HuH-7 (cell line): ENCODE measurements at places on chromosomes 6 and 20.
A peak's percentile ranks its signal among the peaks of the same experiment; 100 is the strongest.

DNA sequence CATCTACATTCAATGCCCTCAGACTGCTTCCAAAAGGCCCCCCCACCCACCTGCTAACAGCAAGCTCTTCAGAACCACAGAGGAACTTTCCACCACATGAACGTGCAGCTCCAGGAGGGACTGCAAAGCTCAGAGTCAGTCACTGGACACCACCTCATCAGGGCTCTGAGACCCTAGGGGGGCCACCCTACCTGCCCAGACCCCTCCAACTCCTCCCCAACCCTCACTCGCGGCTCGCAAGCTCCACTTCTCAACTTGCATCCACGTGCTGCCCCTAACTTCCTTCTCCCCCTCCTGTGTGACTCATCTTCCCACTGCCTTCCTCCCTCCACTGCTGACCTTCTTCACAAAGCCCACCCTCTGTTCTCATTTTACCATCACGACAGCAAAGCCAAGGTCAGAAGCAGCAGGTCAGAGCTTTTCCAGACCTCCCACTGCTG, 6.5 kb downstream of the MBOAT1 start:
- no peak for DNase-seq

- no peak for DNase-seq
Observed at GRCh38 chr6:123116370-123116769, 120.3 kb downstream of the CLVS2 start.

DNA sequence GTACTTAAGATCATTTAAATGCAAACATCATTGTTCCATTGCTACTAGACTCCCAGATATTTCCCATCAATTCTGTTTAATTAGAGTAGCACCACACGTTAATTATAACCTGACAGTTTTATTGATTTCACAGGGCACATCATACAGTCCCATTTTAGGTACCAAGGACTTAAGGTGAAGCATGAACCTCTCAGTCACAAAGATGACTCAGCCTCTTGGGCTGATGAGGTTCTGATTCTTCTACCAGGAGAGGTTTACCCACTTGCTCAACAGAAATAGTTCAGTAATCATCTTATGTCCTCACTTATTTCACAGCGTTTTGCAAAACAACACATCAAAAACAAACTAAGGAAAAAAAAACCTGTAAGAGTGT, 98.5 kb downstream of the HIVEP2 start:
- no peak for DNase-seq

GRCh38 chr6:154615483-154616025, 105.1 kb upstream of the CNKSR3 start:
- peak; percentile 25 for DNase-seq

DNA sequence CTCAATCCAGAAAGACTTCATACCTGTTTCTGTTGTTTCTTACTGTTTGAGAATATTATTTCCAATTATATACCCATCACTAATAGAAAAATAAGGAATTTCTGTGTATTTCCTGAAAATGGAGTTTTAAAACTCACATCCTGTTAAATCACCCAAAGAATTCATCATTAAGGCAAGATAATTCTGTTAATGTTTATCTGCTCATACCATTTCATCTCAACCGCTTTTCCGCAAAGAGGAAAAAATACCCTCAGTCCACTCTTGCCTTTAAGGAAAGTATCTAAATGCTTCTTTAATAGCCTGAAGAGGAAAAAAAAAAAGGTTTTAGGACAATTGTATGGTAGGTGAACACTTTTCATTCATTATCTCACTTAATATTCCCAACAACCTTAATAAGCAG, 7.3 kb downstream of the TPMT start:
- no peak for DNase-seq

DNA sequence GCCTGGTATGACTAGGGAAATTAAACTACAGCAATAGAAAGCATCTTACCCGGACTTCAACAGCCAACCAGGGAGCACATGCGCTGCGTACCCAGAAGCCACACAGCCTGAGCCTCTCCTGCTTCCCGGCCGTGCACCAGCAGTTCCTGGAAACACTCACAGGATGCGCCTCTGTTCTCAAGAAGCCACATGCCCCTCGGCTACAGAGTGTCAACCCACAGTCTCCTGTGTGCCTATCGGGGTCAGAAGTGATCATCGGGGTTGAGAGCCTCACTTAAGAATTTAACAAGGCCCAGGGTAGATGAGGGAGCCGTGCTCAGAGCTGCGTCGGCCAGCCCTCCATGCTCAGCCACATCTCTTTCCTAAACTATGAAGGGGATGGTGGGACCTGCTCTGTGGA, 147.2 kb upstream of the GGTLC1 start:
- DNase-seq, result no peak

GRCh38 chr20:59723607-59724456, 119.5 kb downstream of the PHACTR3 start:
- DNase-seq, result no peak

- no peak for DNase-seq
Observed at GRCh38 chr20:34751453-34751852, 47.3 kb downstream of the TP53INP2 start.

DNA sequence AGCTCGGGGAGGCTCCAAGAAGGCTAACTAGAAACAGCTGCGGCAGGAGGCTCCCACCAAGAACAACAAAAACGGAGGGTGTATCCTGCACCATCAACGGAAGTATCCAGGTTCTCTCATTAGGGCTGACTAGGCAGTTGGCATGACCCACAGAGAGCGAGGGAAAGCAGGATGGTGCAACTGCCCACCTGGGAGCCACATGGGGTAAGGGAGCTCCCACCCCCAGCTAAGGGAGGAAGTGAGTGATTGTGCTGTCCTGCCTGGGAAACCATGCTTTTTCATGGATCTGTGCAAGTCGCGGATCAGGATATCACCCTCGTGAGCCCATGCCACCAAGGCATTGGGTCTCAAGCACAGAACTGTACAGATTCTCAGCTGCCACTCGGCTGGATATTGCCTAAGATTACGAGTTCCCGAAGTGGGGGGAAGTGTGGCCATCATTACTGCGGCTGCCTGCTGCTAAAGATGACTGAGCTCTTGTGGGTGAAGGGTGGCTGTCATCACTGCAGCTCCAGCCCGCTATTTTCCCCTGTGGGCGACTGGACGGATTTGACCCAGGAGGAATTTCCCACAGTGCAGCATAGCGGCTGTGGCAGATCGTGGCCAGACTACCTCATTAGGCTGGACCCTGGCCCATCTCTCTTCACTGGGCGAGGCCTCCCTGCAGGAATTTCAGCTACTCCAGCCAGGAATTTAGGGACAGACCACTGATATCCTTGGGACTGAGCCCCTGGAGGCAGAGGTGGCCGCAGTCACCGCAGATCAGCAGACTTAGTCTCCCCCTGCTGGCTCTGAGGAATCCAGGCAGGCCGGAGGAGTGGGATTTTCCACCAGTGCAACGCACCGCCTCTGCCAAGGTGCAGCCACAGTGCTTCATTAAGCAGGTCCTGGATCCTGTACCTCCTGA, 515.7 kb downstream of the FRK start:
- DNase-seq, result peak; percentile 43

- DNase-seq, result no peak
Observed at GRCh38 chr20:49542514-49542991, 25.4 kb downstream of the PTGIS start.

- no peak for DNase-seq
Observed at GRCh38 chr6:116405138-116405537, 34.4 kb downstream of the DSE start.

DNA sequence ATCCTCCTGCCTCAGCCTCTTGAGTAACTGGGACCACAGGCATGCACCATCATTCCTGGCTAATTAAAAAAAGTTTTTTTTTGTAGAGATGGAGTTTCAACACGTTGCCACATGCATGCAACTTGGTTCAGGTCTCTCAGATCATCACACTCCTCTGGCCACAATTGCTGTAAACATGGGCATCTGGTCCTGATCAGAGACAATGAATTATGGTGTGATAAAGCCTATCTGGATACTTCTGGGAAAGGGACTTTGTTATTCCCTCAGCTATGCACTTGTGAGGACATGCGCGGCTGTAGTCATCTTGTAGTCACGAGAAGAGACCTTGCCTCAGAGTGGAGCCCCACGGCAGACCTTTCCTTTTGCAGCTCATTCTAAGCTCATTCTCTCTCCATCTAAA, 210.9 kb upstream of the ZFP64 start:
- no peak for DNase-seq

DNA sequence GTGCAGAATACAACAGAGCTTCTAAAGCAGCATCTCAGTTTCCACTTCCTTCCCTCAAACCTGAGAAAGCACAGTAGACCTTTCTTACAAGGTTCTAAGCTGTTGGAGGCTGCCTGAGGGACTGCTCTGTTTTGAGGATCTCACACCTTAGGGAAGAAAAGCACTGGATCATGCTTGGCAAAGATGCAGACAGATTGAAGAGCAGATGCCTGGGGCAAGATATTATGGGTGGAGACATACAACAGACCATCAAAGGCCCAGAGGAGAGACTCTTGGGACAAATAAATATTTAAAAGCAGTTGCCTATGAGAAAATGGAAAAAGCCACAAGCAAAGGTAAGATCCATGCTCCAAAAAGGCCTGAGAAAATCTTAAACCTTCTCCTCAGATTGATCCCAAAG, 6.2 kb downstream of the ZNF337 start:
- no peak for DNase-seq

DNA sequence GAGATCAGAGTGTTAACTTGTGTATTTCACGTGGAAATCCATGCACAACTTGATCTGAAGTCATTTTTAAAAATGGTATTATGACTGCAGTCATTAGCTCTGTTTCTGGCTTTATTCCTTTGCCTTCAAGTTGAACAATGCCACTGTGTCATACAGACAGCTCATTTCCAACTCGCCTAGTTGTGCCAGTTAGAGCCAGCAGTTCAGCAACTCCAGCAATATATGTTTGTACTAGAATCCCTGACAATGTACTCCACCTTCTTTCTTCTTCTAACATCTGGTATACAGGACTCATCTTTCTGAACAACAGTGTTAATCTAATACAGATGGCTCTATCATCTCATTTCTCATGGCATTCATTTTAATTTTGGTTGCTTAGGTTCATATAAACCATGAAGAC, 418.3 kb upstream of the POU3F2 start:
- DNase-seq, result no peak

- DNase-seq, result no peak
Observed at GRCh38 chr6:165881806-165882205, 218.8 kb upstream of the PDE10A start.

DNA sequence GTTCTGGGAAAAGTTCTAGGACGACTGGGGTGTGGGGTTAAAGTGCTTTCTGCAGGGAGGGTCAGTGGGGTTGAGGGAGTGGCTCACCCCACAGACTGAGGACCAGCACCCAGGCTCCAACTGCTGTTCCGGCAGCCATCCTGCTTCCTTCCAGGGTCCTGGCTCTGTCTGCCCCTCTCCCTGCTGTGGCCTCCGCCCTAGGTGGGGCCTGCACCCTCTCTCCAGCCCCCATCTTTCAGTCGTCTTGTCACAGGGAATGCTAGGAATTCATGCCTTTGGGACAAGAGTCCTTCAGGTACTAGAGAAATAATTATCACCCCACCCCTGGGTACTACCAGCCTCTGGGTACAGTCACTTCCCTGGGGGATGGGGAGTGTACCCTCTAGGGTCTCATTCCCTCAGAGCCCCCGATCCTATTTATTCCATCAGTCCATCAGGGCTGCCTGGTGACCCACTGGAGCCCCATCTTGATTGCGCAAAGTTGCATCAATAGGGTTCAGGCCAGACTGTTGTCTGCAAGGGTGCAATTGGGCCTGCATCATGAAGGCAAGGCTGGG, at the start of gene AGER:
Gene AGER, minus strand, starts transcription at position 170 of the 557 bp plus-strand sequence. Its CDS starts 31 bp downstream, at position 139.
- DNase-seq, result no peak

GRCh38 chr6:133546098-133546497, 304.9 kb downstream of the EYA4 start:
- no peak for DNase-seq

DNA sequence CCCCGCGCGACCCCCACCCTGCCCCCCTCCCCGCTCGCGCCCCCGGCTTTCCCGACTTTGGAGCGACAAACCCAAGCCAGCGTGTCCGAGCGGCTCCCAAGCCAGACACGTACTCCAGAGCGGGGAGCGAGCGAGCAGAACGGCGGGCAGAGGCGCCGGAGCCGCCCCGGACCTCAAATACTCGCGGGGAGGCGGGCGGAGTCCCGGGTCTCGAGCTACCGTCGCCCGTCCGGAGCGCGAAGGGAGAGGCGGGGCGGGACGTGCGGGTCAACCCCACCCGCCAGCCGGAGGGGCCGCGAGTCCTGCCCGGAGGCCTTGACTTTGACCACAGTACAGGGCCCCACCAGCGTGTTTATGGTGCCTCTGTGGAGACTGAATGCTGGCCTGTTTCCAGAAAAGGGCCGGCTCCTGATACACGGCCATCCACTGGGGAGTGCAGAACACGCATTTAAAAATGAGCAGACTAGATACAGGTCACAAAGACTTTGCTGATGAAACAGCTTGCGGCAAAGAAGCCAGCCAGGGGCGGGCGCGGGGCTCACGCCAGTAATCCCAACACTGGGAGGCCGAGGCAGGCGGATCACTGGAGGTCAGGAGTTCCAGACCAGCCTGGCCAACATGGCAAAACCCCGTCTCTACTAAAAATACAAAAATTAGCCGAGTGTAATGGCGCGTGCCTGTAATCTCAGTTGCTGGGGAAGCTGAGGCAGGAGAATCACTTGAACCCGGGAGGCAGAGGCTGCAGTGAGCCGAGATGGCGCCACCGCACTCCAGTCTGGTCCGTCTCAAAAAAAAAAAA, at the start of gene SERPINB6:
Gene SERPINB6, minus strand, starts transcription at position 148 of the 799 bp plus-strand sequence. CDS start 12,235 bp downstream, outside the sequence.
- DNase-seq, result peak; percentile 28

DNA sequence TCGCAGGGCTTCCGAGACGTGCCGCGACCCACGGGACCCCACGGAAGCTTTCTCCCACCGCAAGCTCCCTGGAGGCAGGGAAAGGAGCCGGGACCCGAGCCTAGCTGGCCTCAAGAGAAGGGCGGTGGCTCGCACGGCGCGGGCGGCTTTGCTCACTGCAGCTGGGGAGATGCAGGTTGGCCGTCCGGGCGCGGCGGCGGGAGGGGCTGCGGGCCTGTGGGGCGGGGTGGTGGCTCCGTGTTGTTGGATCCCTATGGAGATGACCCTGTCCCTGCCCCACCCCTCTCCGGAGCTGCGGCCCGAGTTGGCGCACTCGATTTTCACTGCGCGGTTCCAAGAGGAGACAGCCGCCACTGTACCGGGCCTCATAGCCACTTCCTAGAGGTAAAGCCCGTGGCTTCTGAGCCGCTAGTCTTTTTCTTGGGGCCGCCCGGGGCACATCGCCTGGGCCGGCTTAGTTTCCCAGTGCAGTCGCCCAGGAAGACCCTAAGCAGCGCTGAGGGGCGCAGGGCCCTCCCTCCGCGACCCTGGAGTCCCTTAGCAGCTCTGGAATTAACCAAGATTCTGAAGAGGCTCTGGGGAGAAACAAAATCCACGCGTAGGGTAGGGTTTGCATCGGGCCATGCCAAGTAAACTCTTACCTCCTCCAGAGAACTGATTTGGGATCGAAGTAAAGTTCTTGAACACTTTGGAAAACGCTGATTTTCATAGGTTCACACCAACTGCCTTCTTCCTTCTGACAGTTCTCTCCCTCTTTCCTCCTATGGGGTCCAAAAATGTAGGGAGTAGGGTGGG, at the start of gene ECT2L:
Gene ECT2L, plus strand, starts transcription at position 279 of the 795 bp plus-strand sequence. CDS start 17,188 bp downstream, outside the sequence.
- no peak for DNase-seq

GRCh38 chr6:145318952-145319351, 416.4 kb downstream of the EPM2A start:
- DNase-seq, result no peak

DNA sequence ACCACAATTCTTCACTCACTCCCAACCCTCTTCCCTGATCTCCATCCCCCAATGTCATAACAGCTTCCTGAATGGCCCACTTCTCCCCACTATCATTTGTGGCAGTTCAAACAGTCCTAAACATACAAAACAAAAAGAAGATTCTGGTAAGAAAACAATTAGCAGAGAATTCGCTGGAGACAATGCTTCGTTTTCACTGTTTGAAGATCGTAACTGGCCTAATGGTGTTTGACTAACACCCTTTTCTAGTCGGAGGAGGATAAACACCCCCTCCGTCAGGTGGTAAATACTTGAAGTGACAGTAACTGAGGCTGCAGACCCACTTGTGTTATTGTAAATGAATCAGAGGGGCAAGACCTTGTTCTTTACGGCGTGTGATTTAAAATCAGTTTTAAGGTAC, 3.8 kb downstream of the EYA2 start:
- DNase-seq, result no peak
